ENCODE measurements at places on chromosomes 5 and 9. TPM values are rescaled to one million over a fixed set of nuclear protein-coding genes. Genes with fewer than 3 reads are reported as not detected.

SPATA31D4 gene
- polyA plus RNA-seq = not detected

TRPM6 gene
- polyA plus RNA-seq = not detected

TMEFF1 gene
- not detected for polyA plus RNA-seq

HOMER1 gene
- 38.8 TPM for polyA plus RNA-seq

CCDC152 gene
- 60.9 TPM for polyA plus RNA-seq

CDKN2B-AS1 gene
- 2.5 TPM for polyA plus RNA-seq

CTNNAL1 gene
- 9.5 TPM for polyA plus RNA-seq

FAM221B gene
- not detected for polyA plus RNA-seq

CCL21 gene
- not detected for polyA plus RNA-seq

OSMR gene
- polyA plus RNA-seq = 3.1 TPM

LPAR1 gene
- 7.2 TPM for polyA plus RNA-seq

LHFPL2 gene
- polyA plus RNA-seq = 1.2 TPM

NRARP gene
- polyA plus RNA-seq = not detected

PDLIM4 gene
- polyA plus RNA-seq = not detected

SPATA31A3 gene
- not detected for polyA plus RNA-seq

ANKRD31 gene
- polyA plus RNA-seq = 0.42 TPM

TLE1 gene
- polyA plus RNA-seq = 12.0 TPM

FCN2 gene
- not detected for polyA plus RNA-seq

NEUROG1 gene
- not detected for polyA plus RNA-seq

NDUFA8 gene
- 377 TPM for polyA plus RNA-seq

OTP gene
- not detected for polyA plus RNA-seq

GRXCR2 gene
- not detected for polyA plus RNA-seq

CDC23 gene
- 110 TPM for polyA plus RNA-seq

PDE8B gene
- polyA plus RNA-seq = 21.6 TPM

PCDHGA6 gene
- polyA plus RNA-seq = 0.30 TPM

NEURL1B gene
- not detected for polyA plus RNA-seq

C1QTNF2 gene
- 2.4 TPM for polyA plus RNA-seq

IL4 gene
- not detected for polyA plus RNA-seq

STPG3 gene
- polyA plus RNA-seq = not detected

FAM151B gene
- 1.7 TPM for polyA plus RNA-seq

ADGRD2 gene
- not detected for polyA plus RNA-seq

ZBED3 gene
- polyA plus RNA-seq = 6.8 TPM

TPPP gene
- polyA plus RNA-seq = 2.4 TPM

CBY3 gene
- not detected for polyA plus RNA-seq

FGD3 gene
- not detected for polyA plus RNA-seq

INSL6 gene
- polyA plus RNA-seq = 2.3 TPM

SPINK1 gene
- not detected for polyA plus RNA-seq

All from Purkinje cell (primary cell).